Lung (tissue), 17 donors: ENCODE measurements at places on chromosomes 3 and 15.

DNA sequence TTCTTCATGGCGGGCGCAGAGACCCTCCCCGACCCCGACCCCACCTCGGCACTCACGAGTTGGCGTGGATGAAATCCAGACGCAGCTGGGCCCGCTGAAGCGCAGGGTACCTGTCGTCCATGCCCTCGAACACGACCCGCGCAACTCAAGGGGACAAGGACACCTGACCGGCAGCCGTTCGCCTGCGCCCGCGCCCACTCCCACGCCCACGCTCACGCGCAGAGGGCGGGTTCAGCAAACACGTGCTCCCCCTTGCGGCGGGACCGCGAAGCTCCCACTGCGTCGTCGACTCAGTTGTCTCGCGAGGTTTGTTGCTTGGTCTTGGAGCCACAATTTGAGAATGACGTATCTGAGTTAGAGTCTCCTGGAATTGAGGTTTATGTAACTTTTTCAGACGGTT, at the start of gene MORC1:
MORC1 (minus strand) TSS at position 196 of the 400 bp plus-strand sequence; CDS start at position 121, 75 bp downstream.
- DNase-seq, result no peak

DNA sequence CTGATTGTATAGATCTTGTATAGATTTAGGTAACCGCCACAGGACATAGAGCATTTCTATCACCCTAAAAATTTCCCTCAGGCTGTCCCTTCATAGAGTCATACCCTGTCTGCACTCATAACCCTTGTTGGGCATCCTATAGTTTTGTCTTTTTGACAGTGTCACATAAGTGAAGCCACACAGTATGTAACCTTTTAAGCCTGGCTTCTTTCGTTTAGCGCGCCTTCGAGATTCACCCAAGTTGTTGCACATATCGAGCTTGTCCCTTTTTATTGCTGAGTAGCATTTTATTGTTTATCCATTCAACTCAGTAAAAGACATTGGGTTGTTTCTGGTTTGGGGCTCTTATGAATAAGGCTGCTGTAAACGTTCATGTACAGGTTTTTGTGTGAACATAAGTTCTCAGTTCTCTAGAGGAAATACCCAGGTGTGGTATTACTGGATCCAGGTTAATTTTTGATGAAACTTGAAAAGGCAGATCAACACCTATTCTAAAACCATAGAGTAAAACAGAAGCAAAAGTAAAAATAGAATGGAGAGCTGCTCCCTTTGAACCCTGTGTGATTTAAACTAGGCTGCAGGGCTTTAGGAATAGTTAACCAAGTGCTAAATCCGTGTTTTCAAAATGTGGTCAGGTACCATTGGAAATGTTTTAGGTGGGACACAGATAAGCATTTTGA, 49.5 kb downstream of the CD86 start:
- DNase-seq, result no peak

GRCh38 chr3:143529798-143530197, 318.5 kb downstream of the SLC9A9 start:
- DNase-seq, result no peak

GRCh38 chr3:126114443-126115386, 30.8 kb upstream of the SLC41A3 start:
- no peak for DNase-seq

GRCh38 chr15:100526027-100526481, 2.7 kb downstream of the CERS3 start:
- DNase-seq, result peak; percentile 79

GRCh38 chr3:125513490-125514115, 6.4 kb downstream of the SNX4 start:
- no peak for DNase-seq

DNA sequence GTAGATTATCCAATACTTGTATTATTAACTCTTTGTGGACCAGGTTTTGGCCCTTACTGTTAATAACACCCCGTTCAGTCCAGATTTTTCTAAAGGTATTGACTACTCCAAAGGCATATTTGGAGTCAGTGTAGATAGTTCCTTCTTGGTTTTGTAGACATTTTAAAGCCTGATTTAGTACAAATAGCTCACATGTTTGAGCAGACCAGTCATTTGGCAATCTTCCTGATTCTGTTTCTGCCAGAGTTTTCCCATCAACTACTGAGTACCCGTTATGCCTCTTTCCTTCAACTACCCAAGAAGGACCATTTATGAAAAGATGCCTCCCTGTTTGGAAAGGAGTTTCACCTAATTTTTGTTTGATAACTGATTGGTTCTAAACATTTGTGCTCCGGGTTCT, 82.0 kb downstream of the CHCHD4 start:
- DNase-seq, result no peak
